K562 (cell line): ENCODE measurements at places on chromosomes 5 and 9. TPM values are rescaled to one million over a fixed set of nuclear protein-coding genes. Genes with fewer than 3 reads are reported as not detected.

Gene GGTA1
- total RNA-seq, result not detected in 2 replicates

GRCh38 chr9:18666348-18666747, 192.4 kb downstream of the ADAMTSL1 start:
- no peaks in the 10 kb centered on the region for H3K36me3 ChIP-seq
- no peak overlapping the region for H3K4me3 ChIP-seq
- no peaks in the 10 kb centered on the region for H3K4me1 ChIP-seq
- no peaks in the 10 kb centered on the region for H3K27me3 ChIP-seq
- DNase-seq, result no peak
- H3K27ac ChIP-seq, result no peak overlapping the region

DNA sequence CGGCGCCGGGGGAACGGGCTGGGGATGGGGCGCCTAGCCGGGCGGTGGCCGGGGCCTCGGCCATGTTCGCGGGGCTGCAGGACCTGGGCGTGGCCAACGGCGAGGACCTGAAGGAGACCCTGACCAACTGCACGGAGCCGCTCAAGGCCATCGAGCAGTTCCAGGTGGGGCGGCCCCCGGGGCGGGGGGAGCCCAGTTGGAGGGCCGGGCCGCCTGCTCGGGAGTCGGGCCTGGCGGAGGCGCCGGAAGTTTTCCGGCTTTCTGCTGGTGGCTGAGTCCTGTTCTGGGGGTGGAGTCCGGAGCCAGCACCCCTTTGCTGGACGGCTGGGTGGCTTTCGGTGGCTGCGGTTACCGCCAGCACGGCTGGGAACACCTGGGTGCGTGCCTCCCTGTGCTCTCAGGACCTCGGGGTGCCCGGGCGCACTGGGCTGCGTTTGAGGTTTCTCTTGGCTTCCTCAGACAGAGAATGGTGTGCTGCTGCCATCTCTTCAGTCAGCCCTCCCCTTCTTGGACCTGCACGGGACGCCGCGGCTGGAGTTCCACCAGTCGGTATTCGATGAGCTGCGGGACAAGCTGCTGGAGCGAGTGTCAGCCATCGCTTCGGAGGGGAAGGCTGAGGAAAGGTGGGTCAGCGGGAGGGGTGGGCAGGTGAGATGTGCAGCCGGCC, 454 bp downstream of the NELFB start:
- peaks cover 31% of the 10 kb centered on the region for H3K36me3 ChIP-seq
- DNase-seq, result peak; percentile 66
- peak overlapping the region; percentile 82 for H3K27ac ChIP-seq
- peaks cover 13% of the 10 kb centered on the region for H3K4me1 ChIP-seq
- peak overlapping the region; percentile 100 for H3K4me3 ChIP-seq
- no peaks in the 10 kb centered on the region for H3K27me3 ChIP-seq

GRCh38 chr5:116953251-116953930, 378.8 kb upstream of the SEMA6A start:
- no peak for DNase-seq
- no peaks in the 10 kb centered on the region for H3K4me1 ChIP-seq
- H3K27ac ChIP-seq, result no peak overlapping the region
- no peak overlapping the region for H3K4me3 ChIP-seq
- no peaks in the 10 kb centered on the region for H3K27me3 ChIP-seq
- H3K36me3 ChIP-seq, result no peaks in the 10 kb centered on the region

DNA sequence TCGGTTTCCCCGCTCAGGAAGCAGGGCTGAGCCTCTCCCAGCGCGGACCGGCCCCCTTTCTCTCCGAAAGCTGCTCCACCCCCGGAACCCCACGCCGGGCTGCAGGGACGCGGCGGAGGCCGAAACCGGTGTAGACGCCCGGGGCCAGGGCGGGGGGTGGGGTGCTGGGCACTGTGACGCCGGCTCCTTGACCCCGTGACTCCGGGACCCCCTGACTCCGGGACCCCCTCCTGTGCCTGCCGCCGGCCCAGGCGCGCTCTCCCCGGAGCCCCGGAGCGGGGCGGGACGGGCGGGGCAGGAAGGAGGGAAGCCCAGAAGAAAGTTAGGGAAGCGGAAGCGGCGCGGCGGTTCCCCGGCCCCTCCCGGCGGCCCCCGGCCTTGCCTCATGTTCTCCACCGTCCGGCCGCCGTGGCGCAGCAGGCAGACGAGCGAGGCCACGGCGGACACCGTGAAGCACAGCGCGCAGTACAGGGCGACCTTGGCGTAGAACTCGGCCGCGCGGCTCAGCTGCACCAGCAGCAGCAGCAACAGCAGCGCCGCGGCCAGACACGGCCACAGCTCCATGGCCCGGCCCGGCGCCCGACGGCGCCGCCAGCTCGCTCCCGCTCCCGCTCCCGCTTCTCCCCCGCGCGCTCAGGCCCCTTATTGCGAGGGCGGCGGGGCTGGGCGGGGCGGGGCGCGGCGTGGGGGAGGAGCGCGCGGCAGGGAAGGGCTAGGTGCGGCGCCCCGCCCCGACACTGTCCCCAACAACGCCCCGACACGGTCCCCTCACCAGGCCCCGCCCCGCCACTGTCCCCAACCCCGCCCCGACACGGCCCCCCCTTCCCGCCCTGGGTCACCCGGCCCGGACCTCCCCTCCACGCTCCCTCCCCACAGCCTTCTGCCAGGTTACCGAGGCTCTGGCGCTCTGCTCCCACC, at the start of gene AGPAT2:
AGPAT2 (minus strand) TSS at position 664 of the 918 bp plus-strand sequence; CDS start at position 564, 100 bp downstream.
- H3K27ac ChIP-seq, result peak within 1 kb of the TSS; percentile 95
- H3K4me1 ChIP-seq, result peaks cover 6% of the 10 kb centered on the region; the same call in 2 of the 3 replicates
- DNase-seq, result peak; percentile 99
- peak within 1 kb of the TSS; percentile 81 for H3K4me3 ChIP-seq
- no peaks in the 10 kb centered on the region for H3K27me3 ChIP-seq
